B cell (primary cell): ENCODE measurements at places on chromosomes 16 and 17. TPM values are rescaled to one million over a fixed set of nuclear protein-coding genes. Genes with fewer than 3 reads are reported as not detected.

- H3K4me1 ChIP-seq = peaks cover 3% of the 10 kb centered on the region
- H3K36me3 ChIP-seq = peaks cover 45% of the 10 kb centered on the region
- H3K27ac ChIP-seq = no peak overlapping the region
- DNase-seq = no peak
- H3K4me3 ChIP-seq = no peak overlapping the region
Observed at GRCh38 chr16:71658771-71659170, 32.8 kb downstream of the MARVELD3 start.

GRCh38 chr17:27545562-27546229 lies 85.3 kb upstream of the LGALS9 start:
- peaks cover 58% of the 10 kb centered on the region for H3K4me1 ChIP-seq
- H3K27ac ChIP-seq = no peak overlapping the region
- DNase-seq = no peak
- H3K27me3 ChIP-seq = no peaks in the 10 kb centered on the region
- H3K36me3 ChIP-seq = no peaks in the 10 kb centered on the region

- no peak for DNase-seq
- H3K27ac ChIP-seq = no peak overlapping the region
- no peak overlapping the region for H3K4me3 ChIP-seq
- H3K36me3 ChIP-seq = peaks cover 41% of the 10 kb centered on the region
- H3K4me1 ChIP-seq = no peaks in the 10 kb centered on the region
Observed at GRCh38 chr17:1087381-1088241, 90.7 kb downstream of the TIMM22 start.

GRCh38 chr17:81492202-81492601 lies 20.4 kb downstream of the ACTG1 start:
- no peak for DNase-seq
- peaks cover 9% of the 10 kb centered on the region for H3K4me1 ChIP-seq
- no peak overlapping the region for H3K4me3 ChIP-seq
- H3K36me3 ChIP-seq = no peaks in the 10 kb centered on the region
- H3K27me3 ChIP-seq = peaks cover 12% of the 10 kb centered on the region
- no peak overlapping the region for H3K27ac ChIP-seq

GRCh38 chr16:84833144-84833500 lies 13.3 kb downstream of the CRISPLD2 start:
- H3K36me3 ChIP-seq = no peaks in the 10 kb centered on the region
- no peak for DNase-seq
- no peaks in the 10 kb centered on the region for H3K27me3 ChIP-seq
- H3K4me1 ChIP-seq = no peaks in the 10 kb centered on the region

DNA sequence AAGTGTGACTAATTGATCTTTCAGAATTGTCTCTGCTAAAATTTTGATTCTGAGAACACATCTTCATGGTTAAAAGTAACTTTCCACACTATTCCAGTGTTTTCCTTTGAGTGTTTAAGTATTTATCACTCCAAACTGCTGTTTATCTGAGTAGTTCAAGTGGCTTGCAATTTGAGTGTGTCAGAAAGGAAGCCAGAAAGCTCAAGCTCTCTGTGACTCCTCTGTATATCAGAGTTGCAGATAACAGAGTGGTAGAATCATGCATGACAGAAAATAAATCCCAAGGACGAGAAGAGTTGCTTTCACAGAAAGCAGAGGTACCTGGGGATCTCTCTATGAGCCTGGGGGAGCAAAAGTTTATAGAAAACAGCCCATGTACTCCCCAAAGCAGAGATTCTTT lies 130.0 kb downstream of the CYB561 start:
- no peak overlapping the region for H3K4me3 ChIP-seq
- no peaks in the 10 kb centered on the region for H3K27me3 ChIP-seq
- H3K36me3 ChIP-seq = peaks cover 2% of the 10 kb centered on the region
- H3K4me1 ChIP-seq = no peaks in the 10 kb centered on the region

DNA sequence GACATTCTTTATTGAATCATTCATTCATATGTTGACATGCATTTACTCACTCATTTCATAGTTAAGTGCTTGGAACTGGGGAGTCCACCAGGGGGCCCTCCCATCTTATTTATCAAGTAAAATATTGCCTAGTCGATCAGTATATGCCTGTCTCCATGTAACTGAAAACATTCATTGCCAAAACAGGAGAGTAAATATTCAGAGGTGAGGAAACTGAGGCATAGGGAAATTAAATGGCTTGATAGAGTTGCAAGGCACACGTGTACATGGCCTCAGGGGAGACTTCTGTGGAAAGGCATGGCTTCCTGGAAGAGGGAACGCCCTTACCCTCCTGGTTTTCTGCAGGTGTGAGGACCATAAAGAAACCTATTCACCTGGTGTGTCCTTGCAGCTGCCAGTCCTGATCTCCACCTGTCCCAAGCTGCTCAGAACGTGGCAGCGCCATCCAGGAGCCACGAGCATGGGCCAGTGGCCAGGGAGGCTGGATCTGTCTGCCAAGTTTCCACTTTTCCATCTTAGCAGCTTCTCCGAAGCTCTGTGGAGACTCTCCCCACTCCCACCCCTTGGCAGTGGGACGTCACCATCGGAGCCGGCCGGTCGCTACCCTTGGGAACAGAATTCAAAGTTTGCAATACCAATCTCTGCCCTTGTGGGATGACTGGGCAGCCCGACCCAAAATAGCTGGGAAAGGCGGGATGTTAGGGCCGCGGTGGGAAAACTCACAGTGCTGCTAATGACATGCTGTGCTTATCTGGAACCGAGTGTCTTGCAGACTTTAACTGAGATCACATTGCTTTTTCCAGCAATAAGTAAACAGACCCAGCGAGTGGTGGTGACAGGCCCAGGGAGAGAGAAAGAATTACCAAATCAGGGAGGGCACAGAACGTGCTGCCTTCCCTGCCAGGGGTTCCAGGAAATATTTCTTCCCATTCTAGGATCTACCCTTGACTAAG lies 4.1 kb upstream of the C1QTNF1 start:
- DNase-seq = peak; percentile 50
- no peak overlapping the region for H3K27ac ChIP-seq
- peaks cover 28% of the 10 kb centered on the region for H3K27me3 ChIP-seq
- peaks cover 12% of the 10 kb centered on the region for H3K4me1 ChIP-seq

GRCh38 chr17:74274060-74274708 lies at the start of gene DNAI2:
TSS of gene DNAI2 (plus strand) at chr17:74274234. CDS start at chr17:74281818, 7,584 bp downstream.
- DNase-seq = peak; percentile 34
- no peak within 1 kb of the TSS for H3K27ac ChIP-seq
- peaks cover 9% of the 10 kb centered on the region for H3K27me3 ChIP-seq
- no peak within 1 kb of the TSS for H3K4me3 ChIP-seq
- peaks cover 14% of the 10 kb centered on the region for H3K4me1 ChIP-seq

The SMTNL2 gene
- not detected in 2 replicates for polyA plus RNA-seq

The CHRNE gene
- 3.0 and 4.7 TPM in 2 replicates for polyA plus RNA-seq

The CLCN7 gene
- 215 and 280 TPM in 2 replicates for polyA plus RNA-seq

The PDIA2 gene
- polyA plus RNA-seq = 0.06 and 0.07 TPM in 2 replicates

The SPEM1 gene
- not detected in 2 replicates for polyA plus RNA-seq

The RNPS1 gene
- polyA plus RNA-seq = 230 and 265 TPM in 2 replicates
